ENCODE measurements at places on chromosomes 1 and 21. TPM values are rescaled to one million over a fixed set of nuclear protein-coding genes. Genes with fewer than 3 reads are reported as not detected.

Gene UBL4B
- total RNA-seq, result not detected

Gene S100A1
- not detected for total RNA-seq

Gene C1QC
- total RNA-seq, result 203 TPM

Gene ALPL
- 6.7 TPM for total RNA-seq

Gene DDAH1
- 28.8 TPM for total RNA-seq

DNA sequence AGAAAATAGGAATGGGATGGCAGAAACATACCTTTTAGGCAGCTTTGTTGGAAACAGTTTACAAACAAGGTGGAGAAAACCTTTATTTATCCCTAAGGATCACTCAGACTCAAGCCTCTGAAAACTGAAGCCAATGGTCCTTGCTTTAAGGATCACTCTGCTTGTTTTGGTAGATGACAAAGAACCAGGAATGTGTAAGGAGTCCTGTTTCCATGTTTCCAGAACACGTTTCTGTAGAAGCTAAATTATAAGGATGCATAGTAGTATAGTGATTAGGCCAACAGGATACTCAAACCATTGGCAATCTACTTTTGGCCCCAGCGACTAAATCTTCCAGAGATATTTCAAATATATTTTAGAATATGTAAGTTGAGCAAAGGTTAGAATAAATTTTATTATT lies 149.1 kb upstream of the HP1BP3 start:
- no peaks in the 10 kb centered on the region for H3K36me3 ChIP-seq
- no peak overlapping the region for H3K27ac ChIP-seq
- H3K4me3 ChIP-seq, result no peak overlapping the region
- no peaks in the 10 kb centered on the region for H3K27me3 ChIP-seq

GRCh38 chr1:61237659-61238358 lies 155.4 kb downstream of the NFIA start:
- no peak overlapping the region for H3K4me3 ChIP-seq
- peaks cover 2% of the 10 kb centered on the region for H3K4me1 ChIP-seq
- no peak overlapping the region for H3K27ac ChIP-seq
- H3K27me3 ChIP-seq, result no peaks in the 10 kb centered on the region
- no peaks in the 10 kb centered on the region for H3K36me3 ChIP-seq

- no peak overlapping the region for H3K4me3 ChIP-seq
- H3K4me1 ChIP-seq, result peaks cover 9% of the 10 kb centered on the region
- H3K27me3 ChIP-seq, result no peaks in the 10 kb centered on the region
- no peaks in the 10 kb centered on the region for H3K36me3 ChIP-seq
- H3K27ac ChIP-seq, result no peak overlapping the region
Observed at GRCh38 chr1:234518876-234519275, 39.9 kb upstream of the TARBP1 start.

- H3K4me1 ChIP-seq, result no peaks in the 10 kb centered on the region
- H3K27me3 ChIP-seq, result no peaks in the 10 kb centered on the region
- H3K4me3 ChIP-seq, result no peak overlapping the region
- no peak for DNase-seq
- H3K36me3 ChIP-seq, result peaks cover 3% of the 10 kb centered on the region
- H3K27ac ChIP-seq, result no peak overlapping the region
Observed at GRCh38 chr1:25243907-25244306, 3.3 kb downstream of the RSRP1 start.

- H3K36me3 ChIP-seq, result no peaks in the 10 kb centered on the region
- no peak within 1 kb of the TSS for H3K27ac ChIP-seq
- H3K4me1 ChIP-seq, result no peaks in the 10 kb centered on the region
- peak within 1 kb of the TSS; percentile 31 for H3K4me3 ChIP-seq
- DNase-seq, result no peak
- no peaks in the 10 kb centered on the region for H3K27me3 ChIP-seq
Observed at GRCh38 chr1:16073490-16074119, at the start of gene FAM131C. Gene FAM131C, minus strand, starts transcription at chr1:16073651. Its CDS starts 209 bp downstream, at chr1:16073442.

GRCh38 chr1:100670083-100670482 lies 49.5 kb upstream of the VCAM1 start:
- no peaks in the 10 kb centered on the region for H3K36me3 ChIP-seq
- H3K4me3 ChIP-seq, result no peak overlapping the region
- no peaks in the 10 kb centered on the region for H3K4me1 ChIP-seq

Data from aorta (tissue), 5 donors.